ENCODE measurements at places on chromosomes 4 and X.

GRCh38 chrX:153338836-153339235 is 4.9 kb downstream of the ZNF275 start:
- DNase-seq, result no peak

DNA sequence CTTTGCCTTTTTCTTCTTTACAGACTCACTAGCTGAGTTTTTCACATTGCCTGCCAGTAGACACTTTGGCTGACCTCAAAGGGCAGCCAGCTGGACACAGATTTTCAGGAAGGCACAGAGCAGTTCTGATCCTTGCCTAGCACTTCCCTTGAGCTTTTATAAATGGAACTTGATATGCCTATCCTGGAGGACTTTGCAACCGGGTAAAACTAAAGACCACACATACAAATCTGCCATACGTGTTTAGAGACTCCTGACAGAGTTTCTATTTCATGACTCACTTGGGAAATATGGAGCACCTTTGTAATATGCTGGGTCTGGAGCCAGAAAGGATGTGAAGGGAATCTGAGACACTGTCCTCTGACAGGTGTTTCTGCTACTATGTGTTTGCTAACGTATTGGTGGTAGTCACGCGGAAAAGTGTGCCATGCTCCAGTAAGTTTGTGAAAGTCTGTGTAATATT is 56.7 kb upstream of the RASSF6 start:
- peak; percentile 87 for DNase-seq

DNA sequence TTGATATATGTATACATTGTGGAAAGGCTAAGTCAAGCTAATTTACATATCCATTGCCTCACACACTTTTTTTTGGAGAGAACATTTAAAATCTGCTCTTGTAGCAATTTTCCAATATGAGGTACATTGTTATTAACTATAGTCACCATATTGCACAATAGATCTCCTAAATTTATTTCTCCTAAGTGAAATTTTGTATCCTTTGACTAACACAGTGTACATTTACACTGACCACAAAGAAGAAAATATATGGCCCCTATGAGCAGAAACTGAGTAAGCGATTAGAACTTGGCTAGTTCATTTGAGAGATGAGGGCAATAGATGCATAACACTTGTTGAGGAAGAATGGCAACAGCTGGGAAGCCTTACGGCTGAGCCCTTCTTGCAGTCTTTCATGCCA is 20.3 kb upstream of the GUCY1B1 start:
- no peak for DNase-seq

DNA sequence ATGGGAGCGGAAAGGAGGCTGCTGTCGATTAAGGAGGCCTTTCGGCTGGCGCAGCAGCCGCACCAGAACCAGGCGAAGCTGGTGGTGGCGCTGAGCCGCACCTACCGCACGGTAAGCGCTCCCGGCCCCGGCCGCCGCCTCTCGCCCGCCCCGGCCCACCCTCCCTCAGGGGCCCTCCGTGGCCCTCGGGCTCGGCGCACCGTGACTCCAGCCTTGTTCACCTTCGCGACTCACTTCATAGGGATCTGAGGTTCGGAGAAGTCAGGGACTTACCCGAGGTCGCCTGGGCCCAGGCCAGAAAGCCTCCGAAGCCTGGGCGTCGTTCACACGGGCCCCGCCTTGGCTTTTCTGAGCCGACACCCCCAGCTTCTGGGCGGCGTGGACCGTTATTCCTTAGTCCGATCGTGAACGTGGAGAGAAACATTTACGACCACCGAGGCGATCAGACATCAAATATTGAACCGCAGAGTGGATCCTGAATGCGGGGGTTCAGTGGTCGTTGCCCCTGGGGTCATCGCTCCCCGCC is 362 bp downstream of the NCAPG start:
- no peak for DNase-seq

DNA sequence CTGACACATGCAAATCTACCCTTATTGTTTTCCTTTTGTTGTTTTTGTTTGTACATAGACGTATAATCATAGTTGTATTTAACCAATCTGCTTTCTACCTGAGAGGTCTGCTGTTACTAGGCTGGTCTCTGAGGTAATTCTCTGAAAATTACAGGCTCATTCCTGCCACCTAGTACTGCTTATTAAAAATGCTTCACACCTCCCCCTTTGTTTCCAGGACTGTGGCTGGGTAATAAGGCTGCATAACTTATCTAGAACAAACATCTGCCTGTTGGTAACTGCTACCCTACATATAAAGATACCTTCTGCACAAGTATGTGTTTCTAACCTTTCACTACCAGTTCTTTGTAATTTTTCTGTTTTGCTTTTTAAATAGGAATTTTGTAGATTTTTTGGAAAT is 34.2 kb downstream of the COX7B2 start:
- DNase-seq, result no peak

GRCh38 chr4:8645753-8646124 is 53.2 kb downstream of the CPZ start:
- DNase-seq, result no peak

DNA sequence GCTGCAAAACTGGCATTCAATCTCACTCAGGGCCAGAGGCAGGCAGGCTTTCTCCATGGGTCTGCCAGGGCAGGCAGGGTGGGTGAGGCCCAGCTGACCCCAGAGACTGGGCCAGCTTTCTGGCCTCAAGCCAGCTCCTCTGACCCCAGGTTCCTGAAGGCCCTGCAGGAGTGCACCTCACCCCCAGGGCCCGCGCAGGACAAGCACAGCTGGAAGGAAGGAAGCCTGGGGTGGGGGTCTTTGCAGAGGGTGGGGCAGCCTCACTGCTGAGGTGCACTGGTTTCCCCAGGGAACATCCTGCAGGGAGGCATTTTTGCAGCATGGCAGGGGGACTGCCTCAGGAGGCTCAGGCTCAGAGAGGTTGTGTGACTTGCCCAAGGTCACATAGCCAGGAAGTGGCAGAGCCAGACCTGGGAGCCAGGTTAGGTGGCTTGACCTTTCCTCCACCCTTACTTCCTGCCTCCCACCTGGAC is 31.5 kb upstream of the AFAP1 start:
- DNase-seq, result no peak

- DNase-seq, result peak; percentile 2
Observed at GRCh38 chrX:130111220-130112154, 1.2 kb upstream of the ELF4 start.

DNA sequence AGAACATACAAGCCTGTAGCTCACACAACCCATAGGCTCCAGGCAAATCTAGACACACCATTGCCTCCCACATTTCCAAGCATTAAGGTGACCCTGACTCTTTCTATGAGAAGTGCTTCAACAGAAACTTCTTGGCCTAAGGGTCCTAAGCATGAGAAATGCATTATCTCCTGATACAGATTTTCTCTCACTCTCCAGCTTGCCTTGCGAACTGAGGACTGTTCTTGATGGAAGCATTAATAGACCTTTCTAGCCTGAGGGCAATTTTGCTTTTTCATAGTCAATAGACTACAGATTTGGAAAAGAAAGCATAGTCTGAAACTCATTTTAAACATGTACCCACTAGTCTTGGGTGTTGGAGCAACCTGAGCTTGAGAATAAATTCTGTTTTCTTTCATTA is 1801.3 kb upstream of the PCDH7 start:
- no peak for DNase-seq

GRCh38 chr4:92483341-92483740 is 179.6 kb downstream of the GRID2 start:
- no peak for DNase-seq

DNA sequence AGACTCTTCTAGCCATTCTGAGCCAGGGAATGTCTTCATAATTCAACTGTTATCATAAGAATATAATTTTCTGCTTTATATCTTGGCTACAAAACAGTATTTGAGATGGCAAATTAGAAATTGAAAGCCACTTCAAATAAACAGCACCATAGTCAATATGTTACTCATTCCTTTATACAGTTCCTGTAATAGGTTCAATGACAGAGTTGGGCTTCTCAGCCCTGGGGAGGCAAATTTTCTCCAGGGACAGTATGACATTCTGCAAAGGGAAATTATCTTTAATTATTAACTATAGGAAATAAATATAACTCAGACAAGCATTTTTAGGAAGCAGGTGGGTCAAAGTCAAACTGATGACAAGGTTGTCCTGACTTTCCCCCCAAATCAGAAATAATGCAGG is 71.9 kb upstream of the RPS6KA6 start:
- DNase-seq, result no peak

- no peak for DNase-seq
Observed at GRCh38 chr4:111689214-111689613, 456.0 kb upstream of the FAM241A start.

DNA sequence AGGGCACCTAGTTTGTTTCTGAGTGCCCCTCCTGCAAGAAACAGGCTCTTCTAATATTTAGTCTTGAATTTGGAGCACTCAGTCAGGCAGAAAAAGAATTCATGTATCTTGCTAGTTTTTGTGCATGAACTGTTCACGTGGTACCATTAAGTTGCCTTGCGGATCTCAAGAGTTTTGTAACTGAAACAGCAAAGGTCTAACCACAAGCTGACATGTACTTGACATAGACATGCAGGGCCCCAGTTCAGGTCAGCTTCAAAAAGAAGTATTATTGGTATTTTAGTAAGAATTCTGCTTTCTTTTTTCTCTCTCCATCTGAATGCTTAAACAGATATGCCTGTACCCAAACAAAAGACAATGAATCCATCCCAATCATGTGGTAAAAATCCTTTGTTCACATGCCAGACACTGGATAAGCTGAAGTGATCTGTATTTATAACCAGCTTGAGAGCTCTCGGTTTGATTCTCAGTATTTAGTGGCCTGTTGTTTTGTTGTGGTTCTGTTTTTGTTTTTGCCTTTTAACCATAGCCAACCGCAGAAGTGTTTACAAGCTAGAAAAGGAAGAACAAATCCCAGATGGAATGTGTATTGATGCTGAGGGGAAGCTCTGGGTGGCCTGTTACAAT is 13.0 kb downstream of the RGN start:
- DNase-seq, result no peak

- no peak for DNase-seq
Observed at GRCh38 chr4:153916273-153916755, 127.4 kb upstream of the SFRP2 start.

DNA sequence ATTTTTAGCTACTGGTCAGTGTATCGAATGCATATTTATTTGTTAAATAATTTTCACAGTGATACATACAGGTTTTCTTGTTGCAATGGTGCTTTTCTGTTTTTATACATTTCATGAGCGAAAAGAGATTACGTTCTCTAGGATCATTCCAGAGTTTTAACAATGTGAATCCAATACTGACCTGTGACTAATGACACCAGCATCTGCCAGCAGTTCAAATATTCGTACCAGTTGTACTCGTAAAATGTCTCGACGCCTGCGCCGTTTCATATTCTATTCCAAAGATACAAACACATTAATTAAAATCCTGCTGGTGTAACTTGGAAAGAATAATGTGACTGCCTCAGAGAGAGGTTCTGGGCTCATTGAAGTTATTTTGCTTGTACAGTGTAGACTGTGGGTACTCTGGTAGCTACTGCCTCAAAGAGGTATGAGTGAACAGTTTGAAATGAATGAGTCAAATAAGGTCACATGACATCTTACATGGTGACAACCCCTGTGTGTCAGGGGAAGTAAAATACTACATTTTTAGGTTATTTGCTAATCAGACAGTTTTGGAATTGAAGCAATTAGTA is 80.7 kb downstream of the ZAR1 start:
- no peak for DNase-seq

- no peak for DNase-seq
Observed at GRCh38 chr4:162938738-162939485, 227.8 kb downstream of the NAF1 start.

DNA sequence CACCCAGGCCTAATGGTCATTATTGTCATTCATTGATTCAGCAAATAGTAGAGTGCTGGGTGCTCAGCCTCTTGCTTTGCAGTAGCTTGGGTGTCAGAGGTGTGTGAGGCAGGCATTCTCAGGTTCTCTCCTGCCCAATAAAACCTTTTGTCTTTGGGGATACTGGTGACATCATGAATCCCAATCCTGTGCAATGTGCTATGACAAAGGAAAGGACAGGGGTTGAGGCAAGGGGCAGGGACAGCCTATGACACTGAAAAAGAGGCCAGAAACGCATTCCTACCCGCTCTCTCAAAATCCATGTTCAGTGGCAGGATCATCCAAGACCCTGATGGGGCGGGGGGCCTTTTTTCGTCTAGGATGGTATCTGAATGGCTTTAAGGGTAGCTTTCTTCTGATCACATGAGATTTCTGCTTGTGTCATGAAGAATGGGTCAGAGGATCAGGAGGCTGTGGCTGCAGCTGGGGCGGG is 1.5 kb upstream of the FAM193A start:
- DNase-seq, result no peak

DNA sequence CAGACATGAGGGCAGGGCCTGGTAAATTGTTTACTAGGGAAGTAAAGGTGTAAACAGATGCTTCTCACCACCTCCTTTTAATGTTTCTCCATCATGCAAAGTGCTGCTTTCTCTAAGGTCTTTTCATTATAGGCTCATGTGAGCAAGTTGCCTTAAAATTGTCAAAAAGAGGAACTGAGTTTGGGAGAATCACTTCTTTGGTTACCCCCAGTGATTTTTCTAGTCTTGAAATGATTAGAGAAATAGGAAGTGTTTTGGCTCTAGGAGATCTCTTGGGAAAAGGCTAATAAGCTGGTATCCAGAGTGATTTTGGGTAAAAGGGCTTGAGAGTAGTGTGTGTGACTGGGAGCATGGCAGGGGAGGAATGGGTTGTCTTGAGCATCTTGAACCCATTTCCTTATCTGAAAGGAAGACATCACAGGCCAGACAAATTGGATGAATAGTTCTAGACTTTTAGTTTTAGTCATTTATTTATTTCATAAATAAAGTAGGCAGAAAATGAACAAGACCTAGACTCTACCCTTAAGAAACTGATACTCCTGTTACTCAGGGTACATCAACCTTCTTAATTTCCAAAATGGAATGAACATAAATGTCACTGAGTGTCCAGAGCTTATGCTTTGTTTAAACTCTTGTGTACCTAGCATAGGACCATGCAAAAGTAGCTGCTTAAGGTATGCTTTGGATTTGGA is 14.2 kb downstream of the GRPR start:
- DNase-seq, result no peak

GRCh38 chrX:102672856-102673255 is 21.6 kb downstream of the GPRASP1 start:
- DNase-seq, result no peak

- DNase-seq, result no peak
Observed at GRCh38 chr4:81799371-81799770, 327.7 kb upstream of the RASGEF1B start.

Data from NCI-H187 (cell line).